Neural progenitor cell (in vitro differentiated cells): ENCODE measurements at places on chromosomes 13 and 19.
A peak's percentile ranks its signal among the peaks of the same experiment; 100 is the strongest.

DNA sequence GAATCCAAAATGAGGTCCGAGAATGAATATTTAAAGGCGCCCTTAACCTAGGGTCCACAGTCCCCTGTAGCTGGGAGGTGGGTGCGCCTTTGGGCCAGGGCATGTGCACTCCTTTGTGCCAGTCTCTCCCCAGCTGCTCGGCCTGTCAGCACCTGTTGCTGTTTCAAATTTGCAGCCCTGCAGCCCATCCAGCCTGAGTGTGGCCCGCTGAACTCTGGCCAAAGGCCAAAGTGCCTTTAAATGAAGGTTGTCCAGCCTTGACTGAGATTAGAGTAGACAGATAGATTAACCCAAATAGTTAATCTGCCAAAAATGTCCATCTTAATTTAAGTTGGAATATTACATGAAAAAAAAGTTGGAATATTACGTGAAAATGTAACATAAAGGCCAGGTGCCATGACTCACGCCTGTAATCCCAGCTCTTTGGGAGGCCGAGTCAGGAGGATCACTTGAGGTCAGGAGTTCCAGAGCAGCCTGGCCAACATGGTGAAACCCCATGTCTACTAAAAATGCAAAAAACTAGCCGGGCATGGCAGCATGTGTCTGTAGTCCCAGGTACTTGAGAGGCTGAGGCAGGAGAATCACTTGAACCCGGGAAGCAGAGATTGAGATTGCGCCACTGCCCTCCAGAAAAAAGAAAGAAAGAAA lies 25.3 kb downstream of the TPT1 start:
- no peak for DNase-seq

DNA sequence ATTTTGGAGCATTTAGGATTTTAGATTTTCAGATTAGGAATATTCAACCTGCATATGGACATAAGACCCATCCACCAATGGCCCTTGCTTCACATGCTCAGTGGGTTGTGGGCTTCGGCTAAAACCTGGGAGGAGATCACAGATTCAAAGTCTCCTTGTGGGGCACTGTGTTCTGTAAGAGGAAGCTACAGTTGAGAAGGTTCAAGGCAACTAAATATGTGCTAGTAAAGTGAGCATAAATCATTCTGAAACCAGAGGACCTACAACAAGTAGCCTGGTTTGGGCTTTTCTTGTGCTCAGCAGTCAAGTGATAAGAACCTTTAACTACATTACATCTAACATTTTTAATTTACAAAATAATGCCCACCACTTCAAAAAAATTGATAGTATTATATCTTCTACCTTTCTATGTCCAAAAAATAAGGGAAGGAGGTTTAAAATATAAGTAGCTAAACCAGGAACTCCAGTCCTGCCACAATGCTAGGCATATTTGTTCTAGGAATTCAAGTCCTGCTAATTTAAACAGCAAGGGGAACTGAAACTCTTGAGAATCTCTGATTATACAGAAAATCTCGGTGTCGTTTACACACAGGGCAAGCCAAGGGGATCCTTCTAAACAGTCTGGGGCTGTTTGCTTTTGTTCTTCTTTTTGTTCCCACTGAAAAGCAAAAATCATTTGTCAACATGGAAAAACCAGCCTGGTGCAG lies 36.6 kb downstream of the FOXO1 start:
- no peak for DNase-seq

DNA sequence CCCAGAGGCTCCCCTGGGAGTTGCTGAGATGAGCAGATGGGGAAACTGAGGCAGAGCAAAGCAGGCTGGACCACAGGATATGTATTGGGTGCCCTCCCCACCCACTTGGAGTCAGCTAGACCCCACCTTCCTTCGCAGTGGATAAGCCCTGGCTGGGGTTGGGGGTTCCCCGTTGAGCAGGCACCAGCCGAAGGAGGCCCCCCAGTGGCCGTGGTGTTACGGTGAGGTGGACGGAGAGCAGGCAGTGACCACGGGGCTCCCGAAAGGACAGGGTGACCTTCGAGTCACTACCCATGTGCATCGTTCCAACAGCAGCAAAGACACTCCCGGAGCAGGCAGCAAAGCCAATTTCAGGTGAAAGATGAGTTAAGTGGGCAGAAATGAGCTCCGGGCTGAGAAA lies 62.4 kb upstream of the ADGRE5 start:
- DNase-seq, result peak; percentile 36

- DNase-seq, result no peak
These were observed 466.5 kb downstream of the UQCRFS1 start for GRCh38 chr19:28746478-28746877.

DNA sequence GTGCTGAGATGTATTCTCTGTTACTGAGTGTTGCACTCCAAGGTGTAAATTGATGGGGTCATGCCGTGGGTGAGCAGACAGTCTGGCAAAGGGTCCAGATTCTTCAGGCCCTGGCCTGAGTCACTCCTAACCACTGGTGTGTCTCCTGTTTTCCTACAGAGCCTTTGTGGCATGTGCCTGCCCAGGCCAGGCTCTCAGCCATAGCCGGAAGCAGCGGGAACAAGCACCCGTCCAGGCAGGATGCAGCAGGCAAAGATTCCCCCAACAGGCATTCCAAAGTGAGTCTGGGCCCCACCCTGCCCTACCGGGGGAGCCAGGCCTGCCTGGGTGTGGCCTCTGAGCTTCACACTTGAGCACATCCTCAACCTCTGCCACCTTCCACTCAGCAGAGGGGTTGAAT lies 61.9 kb downstream of the DPF1 start:
- no peak for DNase-seq

DNA sequence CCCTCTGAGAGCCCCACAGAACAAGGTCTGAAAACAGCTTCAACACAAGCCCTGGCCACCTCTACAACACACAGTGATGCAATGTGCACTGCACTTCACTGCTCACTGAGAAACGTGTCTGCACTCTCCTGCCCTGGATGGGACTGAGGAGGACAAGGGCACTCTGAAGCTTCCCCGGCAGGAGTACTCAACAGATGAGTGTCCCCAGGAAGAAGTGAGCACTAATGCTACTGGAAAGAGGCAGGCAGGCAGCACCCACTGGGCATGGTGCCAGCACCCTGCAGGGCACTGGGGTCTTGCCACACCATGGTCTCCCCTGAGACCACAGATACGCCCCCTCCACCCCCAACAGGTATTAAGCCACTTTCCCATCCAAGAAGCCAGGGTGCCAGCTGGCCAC lies 17.7 kb upstream of the SLC35E1 start:
- no peak for DNase-seq

GRCh38 chr13:27170221-27170515 lies 1.4 kb downstream of the USP12 start:
- no peak for DNase-seq

DNA sequence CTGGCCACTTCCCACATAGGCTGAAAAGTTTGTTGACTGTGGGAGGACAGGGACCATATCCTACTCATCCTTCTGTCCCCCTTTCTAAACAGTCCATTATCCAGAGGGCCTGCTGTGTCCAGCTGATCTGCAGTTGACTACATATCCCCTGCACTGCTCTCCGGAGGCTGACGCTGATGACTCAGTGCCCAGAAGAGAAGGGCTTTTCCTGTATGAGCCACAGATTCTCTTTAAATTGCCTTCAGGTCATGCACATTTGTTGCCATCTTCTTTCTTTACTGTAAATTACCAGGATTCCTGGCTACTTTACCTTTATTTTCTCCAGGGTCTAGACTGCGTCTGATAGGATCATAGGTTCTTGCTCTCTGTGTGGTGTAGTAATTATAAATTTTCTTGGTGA lies 125.2 kb downstream of the LACC1 start:
- DNase-seq, result no peak

DNA sequence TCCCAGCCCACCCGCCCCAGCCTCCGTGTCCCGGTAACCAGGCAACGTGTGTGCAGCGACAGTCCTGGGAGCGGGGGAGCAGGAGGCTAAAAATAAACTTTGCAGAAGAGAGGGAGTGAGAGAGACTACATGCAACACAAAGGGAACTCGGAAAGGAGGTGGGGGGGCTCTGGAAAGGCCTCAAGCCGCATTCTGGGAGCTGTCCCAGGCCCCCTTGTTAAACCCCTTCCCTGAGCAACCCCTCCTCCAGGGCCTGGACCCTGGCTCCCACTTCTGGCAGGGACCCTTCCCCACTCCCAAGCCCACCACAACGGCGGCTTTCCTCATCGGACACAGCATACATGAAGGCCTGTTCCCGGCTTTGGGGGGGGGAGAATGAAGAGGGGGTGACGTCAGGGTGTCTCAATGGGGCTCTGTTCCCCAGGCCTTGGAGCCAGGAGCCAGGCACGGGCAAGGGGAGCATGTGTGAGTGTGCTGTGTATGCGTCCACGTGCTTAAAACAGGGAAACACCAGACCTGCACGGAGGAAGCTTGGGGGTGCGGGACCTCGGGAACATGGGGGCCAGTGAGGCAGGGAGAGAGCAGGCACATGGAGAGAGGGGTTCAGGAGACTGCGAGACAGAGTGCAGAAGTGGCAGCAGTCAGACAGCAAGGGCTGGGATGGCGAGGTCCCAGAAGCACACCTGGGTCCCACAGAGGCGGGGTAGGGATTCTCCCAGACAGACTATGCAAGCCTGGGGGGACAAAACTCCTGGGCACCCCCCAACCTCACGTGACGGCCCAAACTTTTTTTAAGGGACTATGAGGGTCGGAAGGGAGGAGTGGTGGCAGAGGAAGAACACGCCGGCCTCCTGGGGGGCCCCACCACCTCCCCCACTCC lies 2.3 kb downstream of the ERF start:
- no peak for DNase-seq

GRCh38 chr13:99176309-99177276 lies 24.1 kb upstream of the UBAC2 start:
- DNase-seq, result peak; percentile 80

- DNase-seq, result no peak
These were observed 13.2 kb downstream of the KLHL26 start for GRCh38 chr19:18650021-18650390.

DNA sequence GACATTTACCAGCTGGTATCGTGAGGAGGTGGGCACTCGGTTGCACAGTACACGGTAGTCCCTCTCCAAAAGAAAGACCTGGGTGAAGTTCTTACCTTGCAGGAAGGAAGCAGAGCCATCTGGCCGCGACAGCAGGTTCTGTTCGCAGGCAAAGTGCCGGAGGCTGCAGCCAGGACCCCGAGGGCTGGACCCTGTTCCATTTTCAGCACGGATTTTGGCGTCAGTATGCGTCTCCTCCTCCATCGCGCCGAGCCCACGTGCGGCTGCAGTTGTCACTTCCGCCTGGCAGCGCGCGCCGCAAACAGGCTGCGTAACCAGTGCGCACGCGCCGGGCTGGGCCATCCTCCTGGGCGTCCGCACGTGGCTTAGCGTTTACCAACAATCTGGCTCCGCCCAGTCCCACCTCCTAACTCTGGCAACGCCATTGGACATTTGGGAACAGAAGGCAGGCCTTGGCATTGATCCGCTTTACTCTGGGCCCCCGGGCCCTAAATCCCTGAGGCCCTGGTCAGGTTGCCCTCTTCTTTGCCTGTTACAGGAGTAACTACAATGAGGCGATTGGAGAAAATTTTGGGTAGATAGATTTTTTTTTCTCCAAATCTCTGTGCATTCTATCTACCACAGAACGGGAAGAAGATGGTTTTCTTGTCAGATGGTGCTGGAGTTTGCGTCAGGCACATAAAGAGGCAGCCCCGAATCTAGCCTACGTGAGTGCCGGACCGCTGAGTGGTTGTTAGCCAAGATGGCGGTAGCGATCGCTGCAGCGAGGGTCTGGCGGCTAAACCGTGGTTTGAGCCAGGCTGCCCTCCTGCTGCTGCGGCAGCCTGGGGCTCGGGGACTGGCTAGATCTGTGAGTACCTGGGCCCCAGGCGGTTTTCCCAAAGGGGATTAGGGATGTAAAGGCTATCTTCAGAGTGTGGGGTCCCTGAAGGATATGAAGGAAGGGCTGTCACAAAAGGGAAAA lies at the start of the genes BCKDHA and EXOSC5:
Gene BCKDHA, plus strand, starts transcription at position 733 of the 964 bp plus-strand sequence. Its CDS starts 10 bp downstream, at position 743.
Gene EXOSC5, minus strand, starts transcription at position 274 of the 964 bp plus-strand sequence. Its CDS starts 31 bp downstream, at position 243.
- peak; percentile 100 for DNase-seq

DNA sequence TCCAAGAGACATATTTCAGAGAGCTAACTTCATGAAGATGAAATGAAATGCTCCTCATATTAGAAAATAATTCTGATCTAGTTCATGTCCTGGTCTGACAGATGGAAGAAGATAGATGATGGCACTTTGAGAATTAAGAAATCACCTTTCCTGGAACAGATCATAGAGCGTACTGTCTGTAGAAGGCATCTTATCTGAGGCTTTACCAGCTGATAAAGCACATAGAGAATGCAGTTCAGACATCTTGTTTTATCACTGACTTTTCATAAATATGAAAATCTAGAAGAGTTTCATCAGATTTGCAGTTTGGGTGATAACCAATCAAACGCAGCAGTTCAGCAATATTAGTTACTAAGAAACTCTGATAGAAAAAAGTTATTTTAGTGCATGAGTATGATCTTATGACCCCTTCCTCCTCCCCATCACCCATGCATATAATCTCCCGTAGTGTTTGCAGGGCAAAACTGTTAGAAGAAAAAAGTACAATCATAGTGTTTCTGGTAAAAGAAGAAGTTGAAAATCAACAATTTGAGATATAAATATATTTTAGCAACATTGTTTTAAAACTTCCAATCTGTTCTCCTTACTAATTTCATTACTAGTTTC lies 585.2 kb downstream of the PCDH9 start:
- no peak for DNase-seq

- no peak for DNase-seq
These were observed 271.4 kb downstream of the DLEU7 start for GRCh38 chr13:50572129-50572528.

DNA sequence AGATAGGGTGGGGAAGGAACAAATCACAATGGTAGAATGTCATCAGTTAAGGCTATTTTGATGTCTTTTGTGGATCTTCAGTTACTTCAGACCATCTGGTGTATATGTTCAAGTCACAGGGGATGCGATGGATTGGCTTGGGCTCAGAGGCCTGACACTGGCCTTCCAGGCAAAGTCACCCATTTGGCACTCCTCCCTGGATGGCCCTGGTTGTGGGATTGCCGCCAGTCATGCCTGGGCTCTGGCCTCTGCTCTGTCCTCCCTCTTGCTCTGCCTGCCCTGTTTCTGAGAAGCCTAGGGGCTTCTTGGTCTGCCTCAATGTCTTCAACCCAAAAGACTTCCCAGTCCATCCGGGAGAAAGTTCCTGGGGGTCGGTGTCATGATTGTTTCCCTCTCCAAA lies 50.2 kb downstream of the ZNF146 start:
- no peak for DNase-seq

DNA sequence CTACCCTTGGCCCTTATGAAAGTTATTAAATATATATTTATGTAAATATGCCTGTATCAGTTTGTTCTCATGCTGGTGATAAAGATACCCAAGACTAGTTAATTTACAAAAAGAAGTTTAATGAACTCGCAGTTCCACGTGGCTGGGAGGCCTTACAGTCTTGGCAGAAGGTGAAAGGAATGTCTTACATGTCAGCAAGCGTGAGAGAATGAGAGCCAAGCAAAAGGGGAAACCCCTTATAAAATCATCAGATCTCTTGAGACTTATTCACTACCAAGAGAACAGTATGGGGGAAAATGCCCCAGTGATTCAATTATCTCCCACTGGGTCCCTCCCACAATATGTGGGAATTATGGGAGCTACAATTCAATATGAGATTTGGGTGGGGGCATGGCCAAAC lies 506.0 kb upstream of the ATXN8OS start:
- no peak for DNase-seq
